CD4-positive, alpha-beta T cell treated with Interleukin-1 beta for 1 hour (primary cell): ENCODE measurements at places on chromosomes 13 and 19.

GRCh38 chr13:44815623-44816022 is 173.6 kb downstream of the NUFIP1 start:
- DNase-seq: no peak

DNA sequence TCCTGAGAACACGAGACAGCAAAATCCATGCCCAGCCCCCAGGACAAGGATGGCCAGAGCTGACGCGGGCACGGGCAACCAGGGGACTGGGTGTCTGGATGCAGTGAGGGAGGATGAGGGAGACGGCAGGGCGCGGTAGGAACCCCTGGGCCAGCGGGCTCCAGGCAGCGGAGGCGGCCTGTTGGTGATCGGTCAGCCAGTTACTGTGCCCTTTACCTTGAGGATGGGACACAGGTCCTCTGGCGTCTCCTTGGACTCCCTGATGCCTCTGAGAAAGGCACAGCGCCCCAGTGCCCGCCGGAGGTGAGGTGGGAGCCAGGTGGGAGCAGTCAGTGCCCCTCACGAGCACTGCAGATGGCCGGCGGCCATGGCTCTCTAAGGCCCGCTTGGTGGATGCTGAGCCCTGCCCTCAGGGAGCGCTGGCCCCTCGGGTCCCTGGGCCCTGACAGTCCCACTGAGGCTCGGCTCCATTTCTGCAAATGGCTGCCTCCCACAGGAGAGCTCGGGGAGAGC is 31.2 kb downstream of the C13orf46 start:
- DNase-seq: no peak

- no peak for DNase-seq
Observed at GRCh38 chr13:45209229-45209628, 8.4 kb upstream of the KCTD4 start.

DNA sequence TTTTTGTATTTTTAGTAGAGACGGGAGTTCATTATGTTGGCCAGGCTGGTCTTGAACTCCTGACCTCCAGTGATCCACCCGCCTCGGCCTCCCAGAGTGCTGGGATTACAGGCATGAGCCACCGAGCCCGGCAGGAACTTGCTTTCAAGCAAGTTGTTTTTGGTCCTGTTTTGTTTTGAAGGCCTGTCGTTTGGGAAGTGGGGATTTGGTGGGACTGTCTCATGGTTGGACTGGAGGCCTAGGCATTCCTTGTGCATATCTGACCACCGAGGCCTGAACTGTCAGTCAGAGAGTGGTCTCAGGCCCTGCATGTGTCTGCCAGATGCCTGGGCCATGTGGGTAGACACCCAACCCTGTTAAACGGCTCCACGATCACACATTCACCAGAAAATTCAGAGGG is 26.3 kb downstream of the UBXN6 start:
- no peak for DNase-seq

- DNase-seq: no peak
Observed at GRCh38 chr19:32397671-32398101, 7.9 kb upstream of the DPY19L3 start.

DNA sequence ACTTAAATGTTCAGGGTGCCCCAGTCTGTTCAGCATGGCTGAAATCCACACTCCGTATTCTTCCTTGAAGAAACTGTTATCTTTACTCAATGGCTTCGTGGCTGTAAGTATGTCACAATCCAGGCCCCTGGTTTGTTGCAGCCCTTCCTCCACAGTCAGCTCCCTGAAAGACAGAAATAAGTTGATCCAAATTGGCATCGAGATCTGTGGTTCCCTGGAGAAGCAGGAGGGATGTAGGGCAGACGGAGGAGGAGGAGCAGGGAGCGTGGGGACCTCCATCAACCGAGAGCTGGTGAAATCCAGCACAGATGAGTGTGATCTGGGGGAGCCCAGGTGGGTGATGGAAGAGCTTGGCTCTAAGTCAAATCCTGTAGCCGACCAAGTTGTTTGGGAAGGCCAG is 304 bp downstream of the TSPAN16 start:
- DNase-seq: no peak

- no peak for DNase-seq
Observed at GRCh38 chr13:98974053-98974452, 3.8 kb downstream of the DOCK9 start.

GRCh38 chr13:52411629-52412028 is 5.7 kb upstream of the THSD1 start:
- DNase-seq: no peak

GRCh38 chr13:76470991-76471390 is 415.2 kb downstream of the KCTD12 start:
- DNase-seq: no peak

DNA sequence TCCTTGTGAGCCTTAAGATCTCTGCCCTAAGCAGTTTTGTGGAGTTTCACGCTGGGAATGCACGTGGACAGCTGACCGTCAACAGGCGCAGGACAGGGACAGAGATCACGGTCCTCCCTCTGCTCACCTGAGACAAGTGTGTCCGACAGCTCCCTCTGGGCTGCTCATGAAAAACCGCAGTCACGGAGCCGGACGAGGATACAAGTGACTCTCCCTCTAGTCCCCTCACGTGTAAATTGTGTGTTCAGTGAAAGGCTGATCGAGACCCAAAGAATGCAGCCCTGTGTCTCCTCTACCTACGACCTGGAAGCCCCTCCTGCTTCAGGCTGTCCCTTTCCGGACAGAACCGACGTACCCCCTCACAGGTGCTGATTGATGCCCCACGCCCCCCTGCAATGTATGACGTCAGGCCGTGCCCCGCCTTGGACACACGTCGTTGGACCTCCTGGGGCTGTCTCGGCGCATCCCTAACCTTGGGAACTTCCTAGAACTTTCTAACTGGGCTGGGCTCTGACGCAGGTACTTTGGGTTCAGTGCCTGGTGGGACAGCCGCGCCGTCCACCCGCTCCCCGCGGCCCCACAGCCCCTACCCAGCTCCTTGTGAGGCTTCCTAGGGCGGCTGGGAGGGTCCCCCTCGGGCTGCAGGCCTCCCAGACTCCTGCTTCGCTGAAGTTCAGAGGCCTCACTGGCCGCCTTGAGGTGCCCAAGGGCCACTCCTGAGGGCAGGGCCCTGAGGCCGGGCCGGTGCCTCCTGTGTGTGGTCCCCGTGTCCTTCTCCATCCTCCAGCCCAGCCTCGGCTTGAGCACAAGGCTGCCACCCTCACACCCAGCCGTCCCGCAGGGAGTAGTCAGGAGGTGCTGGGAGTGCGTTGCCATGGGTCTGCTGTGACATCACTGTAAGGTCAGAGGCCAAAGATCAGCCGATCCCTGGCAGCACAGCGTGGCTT is at the start of gene C13orf46:
C13orf46 (minus strand) TSS at position 859 of the 947 bp plus-strand sequence; CDS start at position 780, 79 bp downstream.
- DNase-seq: no peak

- DNase-seq: no peak
Observed at GRCh38 chr19:8544168-8544567, 30.2 kb upstream of the ZNF414 start.

- no peak for DNase-seq
Observed at GRCh38 chr13:28805193-28805819, 14.8 kb upstream of the MTUS2 start.
